ENCODE measurements at places on chromosomes 12 and 14.

DNA sequence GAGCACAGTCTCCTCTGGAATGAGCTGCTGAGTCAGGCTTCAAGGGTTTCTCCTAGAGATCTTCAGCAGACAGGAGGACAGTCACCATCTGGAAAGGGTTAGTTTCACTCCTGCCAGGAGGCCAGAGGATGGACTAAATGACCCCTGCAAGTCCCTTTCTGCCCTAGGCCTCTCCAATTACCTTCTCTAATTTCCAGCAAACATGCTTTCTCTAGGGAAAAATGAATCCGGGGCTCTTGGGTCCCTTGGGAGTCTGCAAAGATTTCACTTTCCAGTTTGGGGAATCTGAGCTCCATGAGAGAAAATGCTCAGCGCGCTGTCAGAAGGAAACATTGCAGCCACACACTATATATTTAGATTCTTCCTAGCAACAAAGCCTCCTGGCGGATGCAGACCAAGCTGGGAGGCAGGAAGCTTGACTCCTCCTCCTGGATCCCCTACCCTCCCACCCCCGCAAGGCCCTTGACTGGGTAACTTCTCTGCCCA lies 184.4 kb upstream of the CCND2 start:
- DNase-seq = no peak

DNA sequence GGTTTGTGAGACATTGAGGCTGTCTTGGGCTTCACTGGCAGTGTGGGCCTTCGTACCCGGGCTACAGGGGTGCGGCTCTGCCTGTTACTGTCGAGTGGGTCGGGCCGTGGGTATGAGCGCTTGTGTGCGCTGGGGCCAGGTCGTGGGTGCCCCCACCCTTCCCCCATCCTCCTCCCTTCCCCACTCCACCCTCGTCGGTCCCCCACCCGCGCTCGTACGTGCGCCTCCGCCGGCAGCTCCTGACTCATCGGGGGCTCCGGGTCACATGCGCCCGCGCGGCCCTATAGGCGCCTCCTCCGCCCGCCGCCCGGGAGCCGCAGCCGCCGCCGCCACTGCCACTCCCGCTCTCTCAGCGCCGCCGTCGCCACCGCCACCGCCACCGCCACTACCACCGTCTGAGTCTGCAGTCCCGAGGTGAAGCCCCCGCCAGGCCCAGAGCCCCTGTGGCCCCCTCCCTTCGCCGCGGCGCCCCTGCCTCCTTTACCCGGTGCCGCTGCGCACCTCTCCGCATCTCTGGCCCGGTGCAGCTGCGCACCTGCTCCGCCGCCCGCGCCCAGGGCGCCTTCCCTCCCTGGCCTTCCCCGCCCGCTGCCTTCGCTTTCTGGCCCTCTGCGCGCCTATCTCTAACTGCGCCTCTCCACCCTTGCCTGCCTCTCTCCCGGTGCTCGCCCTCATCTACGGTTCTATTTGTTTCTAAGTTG lies at the start of gene ENO2:
ENO2 (plus strand) TSS at position 335 of the 701 bp plus-strand sequence. CDS start 1,253 bp downstream, outside the sequence.
- DNase-seq = peak; percentile 91

GRCh38 chr12:122104844-122105243 lies 26.3 kb downstream of the MLXIP start:
- DNase-seq = no peak

DNA sequence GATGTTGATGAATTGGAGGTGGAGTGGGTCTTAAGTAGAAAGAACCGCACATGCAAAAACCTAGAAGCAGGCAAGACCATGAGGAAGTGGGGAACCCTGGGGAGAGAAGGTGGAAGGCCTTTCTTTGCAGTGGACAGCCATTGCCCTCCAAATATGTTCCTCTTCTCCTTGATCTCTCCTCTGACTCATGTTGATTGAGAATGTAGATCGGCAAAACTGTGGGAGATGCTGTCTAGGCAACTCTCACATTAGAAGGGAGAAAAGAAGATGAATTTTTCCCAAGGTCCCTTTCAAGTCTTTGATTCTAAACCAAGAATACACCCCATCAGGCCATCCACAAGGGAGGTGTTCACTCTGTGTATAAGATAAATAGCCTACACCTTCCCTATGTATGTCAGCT lies 257.5 kb downstream of the MSRB3 start:
- no peak for DNase-seq

GRCh38 chr12:21813125-21813524 lies 38.6 kb upstream of the KCNJ8 start:
- no peak for DNase-seq

- no peak for DNase-seq
Observed at GRCh38 chr12:15861404-15861803, 20.8 kb upstream of the STRAP start.

GRCh38 chr12:63982604-63983295 lies 138.2 kb downstream of the SRGAP1 start:
- DNase-seq = no peak

- no peak for DNase-seq
Observed at GRCh38 chr12:72015895-72016294, 77.2 kb downstream of the TPH2 start.

DNA sequence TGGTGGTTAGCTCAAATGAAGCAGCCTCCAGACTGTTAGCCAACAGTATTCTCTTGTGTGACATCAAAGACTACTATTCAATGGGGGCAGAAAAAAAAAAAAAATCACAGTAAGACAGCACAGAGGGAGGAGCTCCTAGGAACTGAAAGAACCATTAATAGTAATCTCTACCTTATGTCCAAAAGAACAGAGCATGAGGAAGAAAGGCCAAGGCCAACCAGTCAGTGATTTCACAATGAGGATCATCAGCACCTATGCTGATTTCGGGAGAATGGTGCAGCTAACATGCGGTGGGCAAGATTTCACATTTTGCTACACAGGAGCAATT lies 66.3 kb upstream of the SOX5 start:
- DNase-seq = no peak

GRCh38 chr12:52423661-52424500 lies 10.3 kb downstream of the KRT75 start:
- DNase-seq = no peak

GRCh38 chr14:90302529-90303303 lies 29.0 kb downstream of the NRDE2 start:
- no peak for DNase-seq

Data from head of caudate nucleus (tissue), 42 donors.